HCEC 1CT (cell line): ENCODE measurements at places on chromosomes 6 and 20.
A peak's percentile ranks its signal among the peaks of the same experiment; 100 is the strongest.

- DNase-seq = peak; percentile 24
Measured at GRCh38 chr6:80641591-80641990, 535.1 kb downstream of the BCKDHB start.

DNA sequence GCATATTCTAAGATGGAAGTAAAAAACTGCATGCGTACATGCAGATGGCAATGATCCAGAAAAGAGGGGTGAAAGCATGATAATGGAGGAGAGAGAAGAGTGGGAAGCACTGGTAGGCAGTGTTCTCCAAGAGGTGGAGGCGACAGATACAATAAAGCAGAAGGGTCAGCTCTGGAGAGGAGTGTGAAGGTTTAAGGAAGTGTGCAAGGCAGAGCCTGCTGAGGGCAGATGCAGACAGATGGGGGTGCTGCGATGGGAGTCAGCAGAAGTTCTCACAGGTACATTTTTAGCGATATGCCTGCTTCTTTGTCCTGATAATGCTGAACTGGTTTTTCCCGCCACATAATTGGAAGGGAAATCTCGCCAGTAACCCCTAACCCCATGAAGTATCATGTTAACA is 81.1 kb upstream of the C6orf118 start:
- DNase-seq = no peak

- no peak for DNase-seq
Measured at GRCh38 chr6:87378947-87379346, 28.8 kb upstream of the CFAP206 start.

GRCh38 chr20:32040142-32040953 is 11.7 kb upstream of the HCK start:
- DNase-seq = no peak

DNA sequence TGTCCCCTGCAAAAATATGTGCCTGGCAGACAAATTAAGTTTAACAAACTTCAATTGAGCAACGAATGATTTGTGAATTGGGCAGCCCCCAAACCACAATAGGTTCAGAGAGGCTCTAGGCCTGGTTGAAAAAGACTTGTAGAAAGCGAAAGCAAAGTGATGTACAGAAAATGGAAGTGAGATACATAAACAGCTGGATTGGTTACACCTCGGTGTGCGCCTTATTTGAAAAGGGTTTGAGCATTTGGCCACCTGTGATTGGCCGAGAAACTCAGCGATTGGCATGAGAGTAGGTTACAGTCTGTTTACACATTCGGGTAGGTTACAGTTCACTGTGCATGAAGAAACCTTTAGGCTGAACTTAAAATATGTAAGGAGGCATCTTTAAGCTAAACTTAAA is 136.9 kb downstream of the CD83 start:
- DNase-seq = no peak

- no peak for DNase-seq
Measured at GRCh38 chr20:757506-757905, 10.8 kb downstream of the SLC52A3 start.

GRCh38 chr6:41840326-41840725 is 52.8 kb downstream of the TOMM6 start:
- DNase-seq = no peak

GRCh38 chr20:61567204-61567603 is 315.1 kb downstream of the CDH4 start:
- no peak for DNase-seq

DNA sequence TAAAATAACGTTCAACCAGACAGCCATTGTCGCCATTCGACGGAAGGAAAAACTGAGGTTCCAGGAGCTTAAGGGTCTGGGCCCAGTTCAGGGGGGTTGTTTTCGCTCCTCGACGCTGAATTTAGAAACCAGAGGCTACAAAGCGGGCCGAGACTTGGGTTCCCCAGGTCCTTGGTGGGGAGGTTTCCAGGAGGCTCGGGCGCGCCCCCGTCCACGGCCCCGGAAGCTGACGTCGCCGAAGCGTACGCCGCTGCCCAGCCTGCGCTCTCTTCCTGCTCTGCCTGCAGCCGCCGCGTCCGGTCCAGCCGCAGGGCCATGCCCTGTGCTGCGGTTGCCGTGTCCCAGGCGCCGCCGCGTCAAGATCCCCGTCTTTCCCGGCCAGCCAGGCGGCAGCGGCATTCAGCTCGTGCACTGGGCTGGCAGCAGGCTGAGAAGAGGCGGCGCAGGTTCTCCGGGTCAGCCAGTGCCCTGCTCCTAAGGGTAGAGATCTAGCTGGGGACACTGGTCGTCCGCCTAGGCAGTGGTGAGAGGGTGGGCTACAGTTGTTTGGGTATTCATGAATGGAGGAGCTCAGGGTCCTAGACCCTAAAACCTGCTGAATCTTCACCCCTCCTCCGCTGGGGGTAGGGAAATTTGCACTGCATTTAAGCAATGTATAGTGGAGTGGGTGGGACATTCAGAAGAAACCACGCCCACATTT is 901 bp upstream of the TRIM26 start:
- peak; percentile 79 for DNase-seq

DNA sequence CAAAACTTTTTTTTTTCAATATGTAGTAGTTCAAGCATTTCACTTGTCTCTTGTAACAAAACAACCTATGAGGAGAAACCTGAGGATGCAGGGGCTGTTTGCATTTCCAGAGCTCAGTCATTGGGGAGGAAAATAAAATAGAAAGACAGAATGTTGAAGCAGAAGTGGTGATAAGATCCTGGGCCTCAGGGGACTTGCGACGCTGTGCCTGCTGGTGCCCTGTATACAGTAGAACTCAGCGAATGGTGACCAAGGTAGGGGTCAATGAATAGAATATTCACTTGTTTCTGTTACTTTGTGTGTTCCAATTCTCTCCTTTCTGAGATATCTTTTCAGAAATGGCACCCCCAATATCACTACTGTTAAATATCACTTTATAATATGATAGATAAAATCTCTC is 271.6 kb downstream of the FARS2 start:
- DNase-seq = no peak

DNA sequence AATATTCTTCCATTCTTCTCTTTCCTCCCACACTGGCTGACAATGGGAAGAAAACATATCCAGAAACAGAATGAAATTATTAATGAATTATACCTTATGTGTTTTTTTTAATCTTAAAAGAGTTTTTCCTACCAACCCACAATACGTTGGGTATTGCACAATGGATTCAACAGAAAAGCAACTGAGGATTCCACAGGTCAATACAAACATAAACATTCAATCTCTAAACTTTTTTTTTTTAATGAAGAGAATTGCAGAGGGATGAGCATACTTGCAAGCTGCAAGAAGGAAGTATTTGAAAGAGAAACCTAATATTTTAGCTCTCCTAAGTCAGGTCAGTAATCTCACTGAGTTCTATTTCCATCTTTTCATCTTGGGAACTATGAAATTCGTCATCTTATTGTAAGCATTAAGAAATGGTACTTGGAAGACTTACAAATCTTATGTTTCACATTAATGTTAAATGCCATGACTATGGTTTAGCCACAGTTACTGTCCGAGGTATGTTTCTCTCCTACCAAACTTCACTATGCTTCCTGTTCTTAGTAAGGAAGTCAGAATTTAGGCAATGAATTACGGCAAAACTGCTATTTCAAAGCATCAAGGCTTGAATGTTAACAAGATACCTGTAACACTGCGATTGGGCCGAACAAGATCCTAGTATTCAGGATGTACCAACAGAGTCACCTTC is 100.8 kb downstream of the HIVEP2 start:
- DNase-seq = peak; percentile 82

- DNase-seq = peak; percentile 9
Measured at GRCh38 chr6:75337835-75338580, 53.4 kb upstream of the TMEM30A start.

DNA sequence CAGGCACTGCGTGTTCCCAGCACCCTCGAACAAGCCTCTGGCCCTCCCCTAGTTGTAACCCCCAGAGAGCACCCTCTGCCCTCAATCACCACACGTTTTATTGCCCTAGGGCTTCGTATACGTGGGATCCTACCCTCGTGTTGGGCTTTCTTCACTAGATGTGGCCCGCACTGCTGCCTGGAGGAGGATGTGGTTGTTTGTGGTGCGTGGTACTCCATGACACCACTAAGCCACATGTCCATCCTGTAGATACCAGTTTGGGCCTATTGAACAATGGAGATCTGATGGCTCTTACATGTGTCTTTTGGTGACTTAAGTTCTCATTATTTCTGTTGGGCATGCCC is 17.0 kb downstream of the SLC2A4RG start:
- DNase-seq = no peak

GRCh38 chr6:114342086-114342825 is 567 bp downstream of the HS3ST5 start:
- DNase-seq = no peak

DNA sequence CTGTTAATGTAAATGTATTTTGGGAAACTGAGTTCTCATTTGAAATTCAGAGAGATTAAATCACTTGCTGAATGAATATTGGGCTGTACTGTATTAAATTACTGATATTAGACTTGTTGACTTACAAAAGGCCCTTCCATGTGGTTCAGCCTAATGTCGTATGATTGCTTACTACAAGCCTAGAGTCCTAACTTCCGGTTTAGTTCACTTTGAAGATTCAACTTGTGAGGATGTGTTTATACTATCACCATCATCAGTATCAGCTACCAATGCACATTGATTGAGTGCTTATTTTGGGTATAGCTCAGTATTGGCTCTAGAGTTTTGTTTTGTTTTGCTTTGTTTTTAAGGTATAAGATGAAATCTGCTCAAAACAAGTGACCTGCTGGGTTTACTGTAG is 48.3 kb downstream of the FAM217A start:
- no peak for DNase-seq

DNA sequence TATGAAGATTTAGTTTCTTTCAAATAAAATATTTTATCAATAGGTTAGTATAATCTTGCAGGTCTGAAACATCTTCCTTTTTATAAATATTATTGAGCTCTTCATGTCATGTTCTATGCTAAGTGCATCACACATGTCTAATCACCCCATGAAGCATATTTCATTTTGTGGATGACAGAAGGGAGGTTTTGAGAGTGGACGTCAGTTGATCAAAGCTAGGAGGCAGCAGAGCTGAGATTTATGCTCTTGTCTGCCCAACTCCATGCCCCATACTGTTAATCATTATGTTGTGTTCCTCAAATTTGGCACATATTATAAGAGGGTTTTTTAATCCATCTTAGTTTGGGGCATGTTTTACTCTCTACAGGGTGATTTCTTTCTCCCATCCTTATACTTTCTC is 22.7 kb downstream of the DSE start:
- peak; percentile 29 for DNase-seq

DNA sequence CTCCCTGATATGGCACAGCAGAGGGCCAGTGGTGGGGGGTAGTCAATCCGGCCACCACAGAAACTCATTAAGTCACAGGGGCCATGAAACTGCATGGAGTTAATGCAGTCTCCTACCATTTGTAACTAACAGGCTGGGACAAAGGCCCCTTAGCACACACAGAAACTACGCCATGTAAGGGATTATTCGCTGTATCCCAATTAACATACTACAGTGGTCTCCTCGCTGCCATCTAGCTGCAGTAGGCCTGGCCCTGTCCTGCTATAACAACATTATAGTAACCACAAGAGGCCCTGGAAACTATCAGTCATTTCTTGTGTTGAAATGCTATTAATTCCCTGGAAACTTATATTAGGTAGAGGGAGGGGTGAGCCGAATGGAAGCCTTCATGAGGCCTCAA is 72.3 kb upstream of the CCN2 start:
- DNase-seq = peak; percentile 9

- DNase-seq = no peak
Measured at GRCh38 chr6:6901205-6901719, 206.5 kb upstream of the RREB1 start.

DNA sequence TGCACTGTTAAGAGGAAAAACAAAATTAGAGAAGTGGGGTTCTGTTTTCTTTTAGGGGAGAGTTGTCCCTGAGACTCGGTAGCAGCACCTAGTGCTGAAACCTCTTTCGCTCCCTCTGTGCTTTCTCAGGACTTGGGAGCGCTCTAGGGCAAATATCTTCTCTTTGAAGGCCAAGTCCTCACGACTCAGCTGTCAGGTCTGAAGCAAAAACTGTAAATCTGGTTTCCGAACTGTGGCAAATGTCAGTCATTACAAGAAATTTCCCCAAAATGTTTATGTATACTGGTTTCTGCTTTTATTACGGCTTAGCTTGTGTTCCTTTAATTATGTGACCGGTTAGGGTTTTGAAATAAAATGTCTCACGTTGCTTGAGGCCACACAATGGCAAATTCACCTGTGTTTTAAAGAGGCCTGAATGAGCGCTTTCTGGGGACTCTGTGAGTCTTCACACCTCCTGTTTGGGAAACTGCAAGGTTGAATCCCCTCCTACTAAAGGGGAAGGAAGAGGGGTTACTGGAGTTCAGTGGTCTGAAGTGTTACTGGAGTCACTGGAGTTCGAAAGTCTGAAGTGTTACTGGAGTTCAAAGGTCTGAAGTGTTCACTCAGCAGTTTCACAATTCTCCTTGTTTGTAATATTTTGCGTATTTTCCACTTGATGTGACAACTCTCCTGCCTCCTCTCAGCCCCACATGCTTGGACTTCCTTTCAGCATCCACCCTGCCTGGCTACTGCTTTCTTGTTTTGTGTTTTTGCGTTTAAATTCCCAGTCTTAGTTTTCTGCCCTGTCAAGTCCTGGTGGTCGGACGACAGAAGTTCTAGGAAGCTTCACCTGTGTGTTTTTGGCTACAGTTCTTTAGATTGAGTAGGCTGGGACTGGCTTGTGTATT is 1.6 kb downstream of the SMPDL3A start:
- peak; percentile 39 for DNase-seq
